DMS153 (cell line): ENCODE measurements at places on chromosomes 4 and X.

- DNase-seq, result no peak
Measured at GRCh38 chr4:2786152-2786671, 6.7 kb upstream of the SH3BP2 start.

DNA sequence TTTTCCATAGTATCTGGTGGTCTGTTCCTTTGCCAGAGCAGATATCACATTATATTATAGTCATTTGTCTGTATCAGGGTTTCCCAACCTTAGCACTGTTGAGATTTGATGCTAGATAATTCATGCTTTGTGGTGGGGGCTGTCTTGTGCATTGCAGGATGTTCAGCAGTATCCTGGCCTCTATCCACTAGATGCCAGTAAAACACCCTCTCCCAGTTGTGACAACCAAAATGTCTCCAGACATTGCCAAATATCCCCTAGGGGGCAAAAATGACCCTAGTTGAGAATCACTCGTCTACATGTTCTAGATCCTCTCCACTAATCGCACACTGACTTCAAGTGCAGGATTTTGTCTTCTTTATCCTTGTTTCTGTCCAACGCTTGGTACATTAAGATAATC lies 160.8 kb downstream of the FANCB start:
- DNase-seq, result no peak

DNA sequence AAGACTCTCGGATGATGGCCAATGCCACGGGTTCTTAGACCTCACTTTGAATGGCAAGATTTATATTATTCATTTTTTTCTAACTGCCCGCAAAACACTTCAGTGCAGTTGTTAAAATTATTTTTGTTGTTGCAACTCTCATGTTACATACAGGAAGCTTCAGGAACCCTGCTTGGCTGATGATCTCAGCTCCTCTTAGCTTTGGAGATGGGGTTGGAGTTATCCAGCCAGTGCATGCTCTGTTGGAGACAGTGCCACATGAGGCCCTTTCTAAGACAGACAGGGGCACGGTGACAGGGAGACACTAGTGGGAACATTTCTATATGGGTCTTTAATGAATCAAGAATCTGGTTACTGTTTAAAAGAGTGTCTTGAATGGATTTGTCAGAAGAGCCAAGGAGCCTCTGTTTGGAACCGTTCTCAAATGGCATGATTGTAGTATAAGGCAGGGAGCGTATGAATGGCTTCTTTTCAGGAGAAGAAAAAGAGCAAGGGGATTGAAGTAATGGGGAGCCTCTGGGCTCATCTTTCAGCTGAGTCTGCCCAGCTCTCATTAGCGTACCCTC lies 61.9 kb upstream of the ENPP6 start:
- DNase-seq, result no peak

GRCh38 chr4:45062935-45063545 lies 336.7 kb upstream of the GNPDA2 start:
- DNase-seq, result no peak

GRCh38 chr4:139207873-139208403 lies 30.9 kb upstream of the ELF2 start:
- DNase-seq, result no peak

GRCh38 chr4:95929448-95930064 lies 89.7 kb downstream of the PDHA2 start:
- DNase-seq, result no peak

GRCh38 chr4:119068529-119068962 lies 67.1 kb upstream of the MYOZ2 start:
- no peak for DNase-seq

DNA sequence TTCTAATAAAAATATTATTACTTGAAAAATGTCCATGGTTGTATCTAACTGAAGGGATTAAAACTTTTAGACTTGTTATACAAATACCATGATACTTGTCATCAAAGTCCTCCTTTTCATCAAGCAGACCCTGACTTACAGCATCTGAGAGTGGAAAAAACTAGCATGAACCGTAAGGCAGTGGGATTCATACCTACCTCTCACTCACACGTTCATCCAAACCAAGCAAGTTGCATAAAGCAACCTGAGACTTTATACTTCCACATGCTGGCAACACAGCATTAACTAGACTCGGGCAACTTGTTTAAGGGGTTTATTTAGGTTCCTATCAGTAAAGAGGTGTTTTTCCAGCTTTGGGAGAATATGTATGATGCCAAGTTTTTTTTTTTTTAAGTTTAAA lies 22.6 kb upstream of the TLR7 start:
- DNase-seq, result no peak

- DNase-seq, result no peak
Measured at GRCh38 chr4:88188738-88189417, 30.4 kb upstream of the ABCG2 start.

- DNase-seq, result no peak
Measured at GRCh38 chr4:155085843-155086530, 122.4 kb upstream of the NPY2R start.

DNA sequence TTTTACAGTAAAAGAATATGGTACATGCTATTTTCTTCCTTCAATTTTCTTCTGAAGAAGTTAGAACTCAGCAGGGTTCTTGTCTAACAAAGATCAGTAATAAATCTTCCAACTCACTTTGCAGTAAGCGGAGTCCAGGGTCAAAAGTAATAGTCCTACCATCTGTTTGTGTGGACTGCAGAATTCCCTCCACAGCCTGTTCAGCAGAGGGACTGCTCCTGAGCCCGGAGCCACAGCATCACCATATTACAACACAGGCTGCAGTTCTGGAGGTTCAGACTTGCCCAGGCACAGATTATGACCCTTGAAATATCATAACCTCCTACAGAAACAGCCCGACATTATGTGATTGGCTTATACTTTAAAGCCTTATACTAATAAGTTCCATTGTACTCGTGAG lies 10.3 kb downstream of the FHDC1 start:
- no peak for DNase-seq

- no peak for DNase-seq
Measured at GRCh38 chr4:176805155-176805554, 12.4 kb upstream of the VEGFC start.

DNA sequence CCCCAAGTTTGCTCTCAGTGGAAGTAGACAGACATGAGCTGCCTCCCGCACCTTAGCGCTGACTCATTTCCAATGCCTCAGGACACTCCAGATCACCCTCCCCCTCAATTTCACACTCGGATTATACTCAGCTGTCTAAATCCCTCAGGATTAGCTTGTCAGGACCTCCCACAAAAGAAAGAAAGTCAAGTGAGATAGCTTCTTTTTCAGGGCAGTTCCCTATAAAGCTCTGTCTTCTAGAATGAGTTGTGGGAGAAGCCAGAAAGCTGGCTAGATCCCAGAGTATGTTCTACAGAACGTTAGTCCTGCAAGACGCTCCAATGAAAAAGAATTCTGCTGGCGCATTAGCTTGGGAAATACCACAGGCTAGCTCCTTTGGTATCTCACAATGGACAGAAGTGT lies 51.2 kb upstream of the MTNR1A start:
- DNase-seq, result no peak

- DNase-seq, result no peak
Measured at GRCh38 chr4:17092736-17093437, 194.4 kb upstream of the LDB2 start.

- no peak for DNase-seq
Measured at GRCh38 chr4:25638221-25638601, 17.4 kb upstream of the SLC34A2 start.

DNA sequence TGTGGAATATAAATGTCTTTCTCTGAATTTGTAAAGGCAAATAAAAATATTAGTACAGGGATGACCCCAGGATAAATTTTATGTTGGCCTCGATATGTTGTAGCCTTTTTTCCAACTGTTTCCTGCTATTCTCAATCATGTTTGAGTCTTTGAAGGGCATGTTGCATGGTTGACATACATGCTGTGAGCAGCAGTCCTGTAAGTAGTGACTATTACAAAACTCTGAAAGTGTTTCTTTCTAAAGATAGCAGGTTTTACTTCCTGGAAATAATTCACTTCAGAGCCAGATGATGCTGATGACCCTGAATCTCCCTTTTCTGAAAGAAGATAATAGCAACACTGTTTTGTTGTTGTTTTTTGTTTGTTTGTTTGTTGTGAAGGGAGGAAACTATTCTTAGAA lies 393.0 kb upstream of the GNPDA2 start:
- no peak for DNase-seq

GRCh38 chrX:19183761-19184477 lies 61.7 kb upstream of the ADGRG2 start:
- DNase-seq, result no peak

- no peak for DNase-seq
Measured at GRCh38 chr4:60737858-60738257, 462.3 kb upstream of the ADGRL3 start.

DNA sequence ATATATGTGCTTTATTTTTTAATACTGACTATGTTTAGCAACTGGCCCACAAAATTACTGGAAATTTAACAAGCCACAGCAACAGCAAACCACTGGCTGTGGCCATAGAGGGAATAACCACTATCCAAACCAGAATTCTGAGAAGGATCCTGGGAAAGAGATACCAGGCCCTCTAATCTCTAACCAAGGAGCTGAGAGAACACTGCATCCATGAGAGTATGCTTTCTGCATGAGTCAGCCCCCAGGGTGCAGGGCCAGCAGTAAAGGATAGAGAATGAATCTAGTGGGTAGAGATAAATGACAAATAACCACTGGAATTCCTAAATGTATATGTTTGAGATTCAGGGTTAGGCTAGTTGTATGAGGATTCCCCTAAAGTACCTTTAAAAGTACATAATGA lies 221.8 kb downstream of the KIT start:
- no peak for DNase-seq

GRCh38 chr4:17511509-17511949 lies 361 bp downstream of the QDPR start:
- DNase-seq, result no peak

- no peak for DNase-seq
Measured at GRCh38 chr4:146654687-146655520, 16.2 kb downstream of the POU4F2 start.

DNA sequence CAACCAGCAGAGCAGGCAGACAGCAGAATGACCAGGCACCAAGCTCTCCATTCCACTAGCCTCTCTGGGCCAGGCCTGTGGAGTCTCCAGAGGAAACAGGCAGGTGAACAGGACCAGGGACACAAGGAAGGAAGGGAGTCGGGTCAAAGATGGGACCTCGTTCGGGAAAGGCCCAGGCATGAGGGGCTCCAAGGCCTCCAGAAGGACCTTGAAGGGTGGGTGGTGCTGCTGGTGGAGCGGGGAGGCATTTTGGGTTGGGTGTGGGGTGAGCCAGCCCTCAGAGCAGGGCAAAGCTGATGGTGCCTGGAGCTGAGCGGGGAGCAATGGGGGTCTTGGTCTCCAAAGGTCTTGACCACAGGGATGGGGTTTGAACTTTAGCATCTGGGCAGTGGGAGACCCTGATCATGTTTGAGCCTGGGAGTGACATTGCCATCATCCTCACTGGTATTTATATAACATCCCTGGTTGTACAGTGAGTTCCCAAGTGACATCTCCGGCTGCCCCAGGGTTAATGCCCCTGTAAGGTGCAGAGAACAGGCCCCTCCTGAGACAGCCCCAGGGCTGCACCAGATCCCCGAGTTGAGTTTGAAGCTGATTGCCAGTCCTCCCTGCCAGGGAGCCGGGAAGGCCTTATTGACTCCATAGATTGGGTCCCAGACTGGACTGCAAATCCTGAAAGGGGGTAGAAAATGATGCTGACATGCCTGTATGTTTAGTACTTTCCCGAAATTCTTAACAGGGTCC lies 52.7 kb downstream of the PSAPL1 start:
- DNase-seq, result no peak

DNA sequence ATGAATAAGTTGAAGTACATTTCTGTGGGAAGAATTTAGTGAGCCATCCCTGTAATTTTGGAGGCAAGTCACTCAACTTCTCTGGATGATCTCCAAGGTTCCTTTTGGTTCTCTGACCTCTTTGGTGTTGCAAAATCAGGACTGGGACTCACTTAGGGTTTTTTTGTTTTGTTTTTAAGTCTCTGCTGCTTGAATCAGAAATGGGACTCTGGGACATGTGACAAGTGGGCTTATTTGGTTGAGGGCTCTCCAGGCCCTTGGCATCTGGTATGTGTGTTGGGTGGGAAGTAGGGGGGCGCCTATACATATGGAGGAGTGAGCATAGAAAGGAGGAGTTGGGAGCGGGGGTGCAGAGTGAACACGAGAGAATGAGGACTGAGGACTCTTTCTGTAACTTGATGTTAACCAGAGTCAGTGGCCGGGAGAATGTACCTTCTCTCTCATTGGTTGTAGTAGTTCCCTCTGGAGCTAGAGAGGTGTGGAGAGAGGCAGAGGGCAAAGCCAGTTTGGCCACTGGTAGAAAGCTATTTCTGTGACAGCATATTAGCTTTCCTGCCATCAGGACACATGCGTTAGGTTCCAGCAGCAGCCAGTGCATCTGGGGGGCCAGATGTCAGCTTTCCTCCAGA lies 1.9 kb downstream of the ARHGAP10 start:
- DNase-seq, result no peak

DNA sequence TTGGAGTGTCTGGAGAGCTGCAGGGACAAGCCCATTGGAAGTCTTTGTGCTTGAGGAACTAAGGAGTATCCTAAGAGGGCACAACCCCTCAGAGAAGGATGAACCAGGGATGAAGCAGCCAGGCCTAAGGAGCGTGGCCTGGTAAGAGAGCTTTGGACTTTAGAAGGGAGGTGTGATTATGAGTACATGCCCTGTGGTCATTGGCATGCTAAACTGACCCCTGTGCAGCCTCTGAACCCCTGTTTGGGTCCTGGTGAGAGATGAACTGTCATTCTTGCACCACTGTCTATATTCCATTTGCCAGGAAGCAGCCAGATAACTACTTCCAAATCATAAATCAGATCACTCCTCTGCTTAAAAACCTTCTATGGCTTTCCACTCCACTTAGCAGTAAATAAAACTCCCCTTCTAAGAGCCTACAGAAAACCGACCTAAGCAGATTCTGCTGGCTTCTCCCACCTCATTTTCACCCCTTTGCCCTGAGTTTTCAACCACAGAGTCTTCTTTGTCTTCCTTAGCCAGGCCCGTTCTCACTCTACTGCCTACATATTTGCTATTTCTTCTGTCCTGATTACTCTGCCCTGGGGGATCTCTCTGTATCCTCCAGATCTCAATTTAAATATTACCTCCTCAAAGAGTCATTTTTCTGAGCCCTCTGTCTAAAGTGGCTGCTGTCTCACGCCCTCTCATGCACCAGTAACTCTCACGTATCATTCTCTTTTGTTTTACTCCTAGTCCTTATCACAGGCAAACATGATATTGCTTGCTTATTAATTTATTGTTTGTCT lies 56.7 kb downstream of the MID1IP1 start:
- no peak for DNase-seq

GRCh38 chrX:105552395-105552794 lies 269.9 kb upstream of the NRK start:
- DNase-seq, result no peak

DNA sequence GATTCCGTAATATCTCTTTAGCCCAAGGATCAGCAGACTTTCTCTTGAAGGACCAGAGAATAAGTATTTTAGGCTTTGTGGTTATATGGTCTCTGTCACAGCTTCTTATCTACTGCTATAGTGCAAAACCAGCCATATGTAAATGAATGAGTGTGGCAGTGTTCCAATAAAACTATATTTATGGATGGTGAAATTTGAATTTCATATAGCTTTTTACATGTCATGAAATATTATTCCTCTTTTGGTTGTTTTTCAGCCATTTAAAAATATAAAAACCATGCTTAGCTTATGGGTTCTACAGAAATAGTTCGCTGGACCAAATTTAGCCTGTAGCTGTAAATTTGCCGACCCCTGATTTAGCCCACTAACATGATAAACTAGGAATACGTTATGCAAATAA lies 18.0 kb upstream of the MSMO1 start:
- DNase-seq, result no peak

- DNase-seq, result no peak
Measured at GRCh38 chr4:38857354-38858096, 908 bp upstream of the TLR6 start.
